T-helper 17 cell (primary cell): ENCODE measurements at places on chromosomes 16 and 17. TPM values are rescaled to one million over a fixed set of nuclear protein-coding genes. Genes with fewer than 3 reads are reported as not detected.
A peak's percentile ranks its signal among the peaks of the same experiment; 100 is the strongest.

Gene CDRT15L2
- total RNA-seq: not detected

Gene TMEM92
- not detected for total RNA-seq

Gene RUNDC3A
- 0.37 TPM for total RNA-seq

Gene RND2
- total RNA-seq: 0.12 TPM

Gene TEX14
- 0.42 TPM for total RNA-seq

Gene ADGRG1
- total RNA-seq: 0.65 TPM

Gene COPRS
- total RNA-seq: 3.5 TPM

Gene CMTM1
- 3.3 TPM for total RNA-seq

Gene ST6GALNAC1
- 4.1 TPM for total RNA-seq

Gene GUCY2D
- not detected for total RNA-seq

Gene CACNG1
- not detected for total RNA-seq

Gene CARHSP1
- total RNA-seq: 25.4 TPM

Gene KRT12
- total RNA-seq: not detected

Gene UMOD
- not detected for total RNA-seq

Gene AIPL1
- total RNA-seq: not detected

DNA sequence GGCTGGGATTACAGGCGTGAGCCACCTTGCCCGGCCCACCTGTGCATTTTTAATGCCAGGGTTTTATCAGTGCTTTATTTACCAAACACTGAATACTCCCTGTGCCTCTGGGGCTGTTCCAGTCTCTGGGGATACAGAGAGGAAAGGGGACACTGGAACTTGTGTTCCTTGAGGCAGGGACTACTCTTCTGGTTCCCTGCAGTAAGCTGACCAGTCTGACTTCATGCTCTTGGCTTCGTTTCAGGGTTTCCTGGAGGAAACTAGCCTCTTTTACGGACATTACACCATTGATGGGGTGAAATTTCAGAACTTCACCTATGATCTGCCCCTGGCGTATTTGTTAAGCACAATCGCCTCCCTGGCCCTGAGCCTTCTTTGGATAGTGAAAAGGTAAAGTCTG is 37.4 kb upstream of the COQ7 start:
- DNase-seq: no peak

- DNase-seq: peak; percentile 54
Observed at GRCh38 chr17:77451245-77451893, 310.6 kb downstream of the SEC14L1 start.

DNA sequence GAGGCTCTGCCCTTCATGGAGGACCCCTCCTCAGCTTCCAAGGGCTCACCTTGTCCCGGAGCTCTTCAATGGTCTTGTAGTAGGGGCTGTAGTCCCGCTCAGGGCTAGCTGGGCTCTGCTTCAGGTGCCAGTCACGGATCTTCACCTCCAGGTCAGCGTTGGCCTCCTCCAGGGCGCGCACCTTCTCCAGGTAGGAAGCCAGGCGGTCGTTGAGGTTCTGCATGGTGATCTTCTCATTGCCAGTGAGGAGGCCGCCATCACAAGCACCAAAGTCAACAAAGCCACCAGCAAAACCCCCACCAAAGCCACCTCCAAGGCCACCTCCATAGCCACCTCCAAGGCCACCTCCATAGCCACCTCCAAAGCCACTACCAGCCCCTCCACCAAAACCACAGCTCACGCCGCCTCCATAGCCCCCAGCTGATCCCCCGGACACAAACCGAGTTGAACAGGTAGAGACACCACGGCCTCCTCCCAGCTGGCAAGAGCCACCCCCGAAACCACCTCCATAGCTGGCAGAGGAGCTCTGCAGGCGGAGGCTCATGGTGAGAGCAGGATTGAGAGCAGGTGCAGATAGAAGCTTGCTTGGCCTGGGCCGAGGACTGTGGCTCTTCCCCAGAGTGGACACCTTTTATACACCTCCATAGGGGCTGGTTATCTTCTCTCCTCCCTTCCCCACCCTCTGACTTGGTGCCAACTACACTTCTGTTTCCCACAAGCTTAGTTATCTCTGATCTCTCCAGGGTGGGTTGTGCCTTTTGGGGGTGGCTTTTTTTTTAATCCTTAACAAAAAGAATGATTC is at the start of gene KRT13:
TSS of gene KRT13 (minus strand) at position 606 of the 802 bp plus-strand sequence. CDS start at position 544, 62 bp downstream.
- no peak for DNase-seq

- no peak for DNase-seq
Observed at GRCh38 chr16:85211271-85211801, 99.1 kb upstream of the CIBAR2 start.

- DNase-seq: no peak
Observed at GRCh38 chr16:84875846-84876245, 56.1 kb downstream of the CRISPLD2 start.

GRCh38 chr17:80154166-80154565 is 7.2 kb upstream of the EIF4A3 start:
- DNase-seq: no peak

DNA sequence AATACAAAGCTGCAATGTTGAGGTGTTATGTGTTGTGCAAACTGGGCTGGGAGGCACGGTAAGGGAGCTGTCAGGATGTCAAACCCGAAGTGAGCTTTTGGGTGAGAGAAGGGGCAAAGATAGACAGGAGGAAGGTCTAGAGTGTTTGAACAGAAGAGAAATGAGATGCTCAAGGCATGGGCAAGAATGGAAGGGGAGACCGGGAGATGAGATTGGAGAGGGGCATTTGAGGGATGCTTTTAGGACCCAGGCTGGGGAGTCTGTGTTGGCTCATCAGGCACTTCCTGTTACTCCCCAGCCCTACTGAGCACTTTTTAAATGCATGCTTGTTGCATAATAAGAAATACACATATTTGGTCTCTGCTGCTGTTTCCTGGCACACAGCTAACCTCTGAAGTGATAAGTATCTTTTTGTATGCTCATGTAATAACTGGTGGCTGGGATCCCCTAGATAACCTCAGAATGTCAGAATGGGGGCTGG is 13.7 kb downstream of the UNC45B start:
- no peak for DNase-seq

- DNase-seq: no peak
Observed at GRCh38 chr17:6248061-6248460, 177.9 kb downstream of the WSCD1 start.

GRCh38 chr17:15944759-15945526 is at the start of gene ADORA2B:
ADORA2B (plus strand) TSS chr17:15945130; CDS start chr17:15945249, 119 bp downstream.
- no peak for DNase-seq

- DNase-seq: no peak
Observed at GRCh38 chr17:8056232-8056975, 17.5 kb downstream of the ALOX15B start.

- DNase-seq: no peak
Observed at GRCh38 chr16:55569025-55569424, 2.5 kb downstream of the CAPNS2 start.

- DNase-seq: no peak
Observed at GRCh38 chr17:12406623-12407215, 259.0 kb upstream of the MYOCD start.

DNA sequence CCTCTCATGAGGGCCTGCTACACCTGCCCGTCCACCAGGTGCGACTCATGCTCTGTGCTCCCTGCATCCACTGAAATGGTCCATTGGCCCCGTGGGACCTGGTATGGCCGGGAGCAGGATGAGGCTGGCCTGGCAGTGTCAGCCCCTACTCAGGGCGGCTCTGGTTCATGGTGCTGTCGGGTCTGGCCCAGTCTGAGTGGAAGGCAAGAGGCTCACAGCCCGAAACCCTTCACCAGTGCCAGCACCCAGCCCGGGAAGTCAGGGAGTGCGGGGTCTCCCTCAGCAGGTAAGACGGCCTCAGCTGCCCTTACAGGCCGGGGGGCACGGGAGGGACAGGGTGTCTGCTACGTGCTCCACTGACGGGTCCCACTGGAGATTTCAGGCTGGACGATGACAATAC is 40.5 kb upstream of the RASD1 start:
- no peak for DNase-seq

DNA sequence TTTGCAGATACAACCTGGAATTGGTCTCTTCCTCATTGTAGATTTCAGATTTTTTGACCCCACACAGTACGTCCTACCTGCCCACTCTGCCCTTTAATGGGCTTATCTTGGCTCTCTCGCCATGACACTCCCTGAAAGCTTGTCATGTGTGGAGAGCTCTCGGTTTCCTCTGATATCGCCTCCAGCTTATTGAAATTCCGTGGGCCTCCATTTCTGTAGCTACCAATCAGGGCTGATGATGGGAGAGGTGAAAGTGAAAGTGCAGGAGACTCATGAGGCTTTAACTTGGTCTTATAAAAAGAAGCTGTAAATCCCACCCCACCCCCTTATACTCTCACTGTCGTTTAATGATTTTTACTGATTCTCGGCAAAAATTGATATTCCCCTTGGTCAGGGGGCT is 17.7 kb downstream of the HOXB1 start:
- DNase-seq: no peak

GRCh38 chr17:82317394-82318168 is at the start of gene CD7:
CD7 (minus strand) TSS chr17:82317608; CDS start chr17:82317495, 113 bp downstream.
- peak; percentile 39 for DNase-seq

GRCh38 chr16:180101-180675 is at the start of gene HBQ1:
HBQ1 (plus strand) TSS chr16:180459; CDS start chr16:180487, 28 bp downstream.
- no peak for DNase-seq

GRCh38 chr17:740240-741017 is 8.0 kb downstream of the TLCD3A start:
- DNase-seq: no peak

- no peak for DNase-seq
Observed at GRCh38 chr17:50931144-50931908, 65.2 kb upstream of the TOB1 start.
